ENCODE measurements at places on chromosomes 4 and X. TPM values are rescaled to one million over a fixed set of nuclear protein-coding genes. Genes with fewer than 3 reads are reported as not detected.

Gene HPSE
- 19.7 TPM for total RNA-seq

Gene TEX13B
- total RNA-seq = not detected

DNA sequence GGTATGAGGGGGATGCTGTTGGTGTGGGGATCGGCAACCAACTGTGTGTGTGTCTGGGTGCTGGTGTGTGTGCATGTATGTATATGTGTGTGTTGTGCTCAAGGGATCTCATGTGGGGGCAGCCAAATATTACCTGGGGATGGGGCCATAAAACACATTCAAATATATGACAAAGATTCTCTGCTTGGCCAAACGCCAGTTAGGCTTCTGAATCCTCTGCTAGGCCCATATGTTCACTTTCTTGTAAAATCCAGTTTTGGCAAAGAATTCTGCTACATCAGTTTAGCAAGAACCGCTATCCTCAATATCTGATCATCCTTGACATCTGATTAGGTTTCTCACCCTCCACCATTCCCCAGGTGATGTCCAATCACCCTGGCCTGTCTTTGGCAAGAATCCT lies 106.6 kb downstream of the RASL11B start:
- DNase-seq = no peak

GRCh38 chrX:119118780-119119395 lies 8.7 kb downstream of the KIAA1210 start:
- DNase-seq = peak; percentile 52

GRCh38 chr4:157185363-157185762 lies 35.2 kb upstream of the GRIA2 start:
- no peak for DNase-seq

Gene ANXA10
- total RNA-seq = 0.13 TPM
